ENCODE measurements at places on chromosomes 5 and 9.

- no peak for DNase-seq
These were observed 87.4 kb upstream of the CCL21 start for GRCh38 chr9:34797367-34797766.

GRCh38 chr5:115944501-115944900 is 17.8 kb upstream of the LVRN start:
- DNase-seq: no peak

DNA sequence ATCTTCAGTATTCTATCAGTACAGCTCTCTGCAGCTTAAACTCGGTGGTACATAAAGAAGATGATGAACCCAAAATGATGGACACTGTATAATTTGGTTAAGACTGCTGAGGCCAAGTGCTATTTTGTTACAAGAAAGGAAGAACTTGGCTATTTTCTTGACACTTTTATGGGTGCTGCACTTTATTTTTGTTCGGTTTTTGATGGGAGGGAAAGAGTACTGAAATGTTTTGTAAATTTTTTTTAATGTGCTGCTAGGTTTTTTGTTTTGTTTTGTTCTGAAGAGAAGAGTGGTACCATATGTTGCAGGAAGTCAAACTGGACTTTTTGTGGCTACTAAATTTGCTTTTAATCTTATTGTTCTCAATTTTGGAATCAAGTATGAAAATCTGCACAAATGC is 26.7 kb downstream of the CDC37L1 start:
- no peak for DNase-seq

GRCh38 chr5:133520991-133521706 is 91.2 kb downstream of the FSTL4 start:
- no peak for DNase-seq
